ENCODE measurements at places on chromosomes 5 and 9.

DNA sequence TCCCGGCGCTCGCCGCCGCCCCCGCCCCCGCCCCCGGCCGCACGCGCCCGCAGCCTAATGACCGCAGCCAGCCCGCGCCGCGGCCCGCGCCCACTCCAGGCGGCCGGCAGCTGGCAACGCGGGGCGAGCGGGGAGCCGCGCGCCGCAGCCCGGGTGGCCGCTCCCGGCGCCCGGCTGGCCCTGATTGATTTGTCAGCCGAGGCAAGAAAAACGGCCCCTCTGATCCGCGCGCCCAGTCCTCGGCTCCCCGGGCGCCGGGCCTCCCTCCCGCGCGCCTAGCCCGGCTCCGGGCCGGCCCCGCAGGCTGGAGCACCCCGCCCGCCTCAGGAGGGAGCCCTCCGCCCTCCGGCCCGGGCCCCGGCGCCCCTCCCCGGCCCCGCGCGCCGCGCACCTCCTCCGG is 11.9 kb upstream of the LHX2 start:
- DNase-seq: no peak

DNA sequence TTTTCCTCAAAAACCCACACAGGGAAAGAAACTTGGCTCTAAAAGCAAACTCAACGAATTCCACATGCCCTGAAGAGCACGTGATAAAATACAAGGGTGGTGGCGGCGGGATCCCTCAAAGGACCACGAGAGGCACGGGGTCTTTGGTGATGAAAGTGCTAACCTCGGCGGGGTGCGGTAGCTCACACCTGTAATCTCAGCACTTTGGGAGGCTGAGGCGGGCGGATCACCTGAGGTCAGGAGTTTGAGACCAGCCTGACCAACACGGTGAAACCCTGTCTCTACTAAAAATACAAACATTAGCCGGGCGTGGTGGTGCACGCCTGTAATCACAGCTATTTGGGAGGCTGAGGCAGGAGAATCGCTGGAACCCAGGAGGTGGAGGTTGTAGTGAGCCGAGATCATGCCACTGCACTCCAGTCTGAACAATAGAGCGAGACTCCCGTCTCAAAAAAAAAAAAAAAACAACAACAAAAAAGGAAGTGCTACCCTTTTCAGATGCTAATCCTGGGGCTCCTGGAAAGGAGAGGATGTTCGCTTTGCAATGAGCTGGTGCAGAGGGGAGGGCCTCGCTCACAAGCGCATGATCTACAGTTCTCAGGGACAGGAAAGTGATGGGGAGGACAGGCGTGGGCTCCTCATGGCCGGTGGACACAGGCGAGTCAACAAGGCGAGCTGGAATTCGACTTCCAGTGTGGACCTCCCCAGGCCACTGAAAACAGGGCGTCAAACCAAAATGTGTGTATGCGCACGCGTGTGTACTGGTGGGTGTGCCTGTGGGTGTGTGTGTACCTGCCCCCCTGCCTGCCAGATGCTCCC is 54.1 kb downstream of the USP20 start:
- no peak for DNase-seq

DNA sequence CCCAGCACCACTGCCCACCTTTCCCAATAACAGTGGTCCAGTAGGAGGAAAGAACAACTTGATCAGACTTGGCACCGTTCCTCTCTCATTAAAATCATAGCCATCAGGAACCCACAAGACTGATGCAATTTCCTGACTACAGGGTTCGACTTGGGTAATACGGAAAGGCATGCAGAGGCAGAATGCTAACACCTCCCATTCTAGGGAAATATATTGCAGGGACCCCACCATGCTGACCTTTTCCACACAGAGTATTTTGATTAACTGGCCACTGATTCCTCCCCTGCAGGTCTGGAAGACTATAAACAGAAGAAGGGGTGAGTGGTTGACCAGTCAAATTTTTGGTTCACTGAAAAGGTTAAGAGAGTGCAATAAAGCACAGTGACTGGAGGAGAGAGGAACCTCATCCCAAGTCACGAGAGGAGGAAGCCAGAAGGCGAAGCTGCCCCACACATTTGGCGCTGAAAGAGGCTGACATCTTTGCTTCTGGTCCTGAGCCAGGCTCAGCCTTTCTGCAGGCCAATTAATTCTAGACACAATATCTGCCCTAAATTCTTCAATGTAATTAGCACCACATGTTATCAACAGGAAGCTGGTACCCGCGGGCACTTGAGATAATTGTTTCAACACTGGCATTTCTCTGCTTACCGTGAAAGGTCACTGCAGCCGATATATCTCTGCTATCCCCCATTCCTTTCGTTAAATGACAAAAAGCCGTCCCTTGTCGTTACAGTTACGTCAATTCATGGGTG is 64.7 kb upstream of the SPOCK1 start:
- DNase-seq: no peak

- DNase-seq: no peak
These were observed 42.7 kb upstream of the RARS1 start for GRCh38 chr5:168443533-168443932.

GRCh38 chr5:163997965-163998364 is 492.5 kb downstream of the MAT2B start:
- no peak for DNase-seq

DNA sequence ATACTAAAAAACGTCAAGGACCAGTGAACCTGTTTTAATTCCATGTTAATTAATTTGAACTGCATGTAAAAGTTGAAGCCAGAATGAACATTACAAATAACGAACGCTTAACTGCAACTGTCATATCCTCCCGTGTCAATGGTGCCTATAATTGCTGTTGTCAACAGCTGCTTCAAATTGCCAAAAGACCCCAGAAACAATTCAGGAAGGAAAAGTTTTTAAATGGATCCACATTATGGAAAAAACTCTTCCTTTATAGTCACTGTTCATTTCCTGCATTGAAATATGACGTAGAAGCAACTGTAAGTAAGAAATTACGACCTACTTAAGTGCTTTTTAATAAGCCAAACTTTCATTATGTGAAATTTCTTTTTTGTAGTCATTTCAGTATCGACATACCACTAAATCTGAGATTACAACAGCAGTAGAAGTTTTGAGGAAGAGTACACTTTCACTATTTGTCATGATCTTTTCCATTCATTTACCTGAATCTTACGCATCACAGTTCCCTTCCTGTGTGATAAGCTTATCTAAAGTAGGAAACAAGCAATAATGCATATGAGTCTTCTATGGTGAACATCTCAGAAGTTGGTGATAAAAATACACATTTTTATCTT is 37.8 kb downstream of the MEF2C start:
- DNase-seq: no peak

DNA sequence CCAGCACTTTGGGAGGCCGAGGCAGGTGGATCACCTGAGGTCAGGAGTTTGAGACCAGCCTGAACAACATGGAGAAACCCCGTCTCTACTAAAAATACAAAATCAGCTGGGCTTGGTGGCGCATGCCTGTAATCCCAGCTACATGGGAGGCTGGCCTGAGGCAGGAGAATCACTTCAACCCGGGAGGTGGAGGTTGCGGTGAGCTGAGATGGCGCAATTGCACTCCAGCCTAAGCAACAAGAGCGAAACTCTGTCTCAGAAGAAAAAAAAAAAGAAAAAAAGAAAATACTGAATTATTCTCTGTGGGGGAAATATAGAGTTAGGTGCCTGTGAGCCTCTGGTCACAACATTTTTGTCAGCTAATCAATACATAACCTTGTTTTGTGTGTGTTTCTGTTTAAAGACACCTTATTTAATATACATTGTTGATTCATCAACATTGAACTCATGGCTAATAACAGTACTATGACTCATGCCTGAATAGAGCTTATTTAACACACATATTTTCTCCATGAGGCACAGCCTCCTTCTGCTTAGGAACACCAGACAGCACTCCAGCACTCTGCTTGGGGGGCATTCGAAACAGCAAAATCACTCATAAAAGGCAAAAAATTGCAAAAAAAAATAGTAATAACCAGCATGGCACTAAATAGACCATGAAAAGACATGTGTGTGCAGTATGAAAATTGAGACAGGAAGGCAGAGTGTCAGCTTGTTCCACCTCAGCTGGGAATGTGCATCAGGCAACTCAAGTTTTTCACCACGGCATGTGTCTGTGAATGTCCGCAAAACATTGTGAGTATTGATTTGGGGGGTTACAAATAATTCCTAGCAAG is at the start of gene IL31RA:
IL31RA (plus strand) TSS at position 519 of the 836 bp plus-strand sequence; CDS start at position 733, 214 bp downstream.
- DNase-seq: no peak

GRCh38 chr9:99966716-99967115 is 60.3 kb downstream of the STX17 start:
- DNase-seq: no peak

DNA sequence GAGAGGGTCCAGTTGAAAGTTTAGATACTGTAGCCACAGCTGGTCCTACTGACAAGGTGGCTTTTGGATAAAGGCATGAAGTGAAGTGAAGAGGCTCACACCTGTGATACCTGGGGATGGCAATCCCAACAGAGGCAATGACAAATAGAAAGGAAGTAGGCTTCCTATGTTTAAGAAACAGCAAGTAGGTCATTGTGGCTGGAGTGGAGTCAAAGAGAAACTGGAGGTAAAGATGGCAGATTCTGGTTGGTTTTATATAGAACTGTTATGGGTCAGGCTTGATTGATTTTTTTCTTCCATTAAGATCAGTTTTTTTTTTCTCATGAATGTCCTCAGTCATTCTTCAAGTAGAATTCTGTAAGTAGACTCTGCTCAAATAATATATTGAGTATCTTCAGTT is 79.5 kb downstream of the ANXA1 start:
- no peak for DNase-seq

DNA sequence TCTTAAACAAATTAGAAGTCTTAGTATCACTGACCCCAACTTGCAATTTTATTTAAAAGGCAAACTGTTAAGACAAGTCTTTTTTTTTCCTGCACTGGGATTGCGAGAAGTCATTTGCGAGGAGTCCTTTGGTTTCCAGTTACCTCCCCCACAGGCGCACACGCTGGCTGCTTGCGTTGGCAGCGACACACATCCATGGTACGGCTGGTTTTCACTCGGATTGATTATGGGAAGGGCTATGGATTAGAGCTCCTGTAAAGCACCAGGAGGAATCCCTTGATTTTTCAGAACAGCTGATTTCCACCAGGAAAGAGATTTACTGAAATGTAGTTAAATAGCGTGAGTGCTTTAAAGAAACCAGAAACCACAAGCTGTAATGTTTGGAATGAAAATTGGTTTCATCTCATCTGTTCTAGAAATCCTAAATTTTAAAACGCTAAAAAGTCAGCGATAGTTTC is 737 bp downstream of the SLC1A3 start:
- no peak for DNase-seq

DNA sequence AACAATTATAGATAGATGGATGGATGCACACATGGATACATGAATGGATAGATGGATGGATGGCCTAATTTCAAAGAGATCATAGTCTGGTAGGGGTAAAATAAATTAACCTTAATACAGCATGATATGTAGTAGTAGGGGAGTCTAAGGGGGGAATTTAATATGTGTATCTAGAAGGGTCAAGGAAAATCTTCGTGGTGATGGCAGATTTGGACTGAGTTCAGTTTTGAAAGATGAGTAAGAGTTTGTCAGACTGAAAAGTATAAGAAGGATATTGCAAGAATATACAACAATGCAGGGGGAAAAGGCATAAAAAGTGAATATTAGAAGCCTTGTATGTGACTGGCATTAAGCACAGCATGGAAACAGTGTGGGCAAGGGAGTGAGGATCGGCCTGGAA is 98.7 kb downstream of the ZNF462 start:
- no peak for DNase-seq

DNA sequence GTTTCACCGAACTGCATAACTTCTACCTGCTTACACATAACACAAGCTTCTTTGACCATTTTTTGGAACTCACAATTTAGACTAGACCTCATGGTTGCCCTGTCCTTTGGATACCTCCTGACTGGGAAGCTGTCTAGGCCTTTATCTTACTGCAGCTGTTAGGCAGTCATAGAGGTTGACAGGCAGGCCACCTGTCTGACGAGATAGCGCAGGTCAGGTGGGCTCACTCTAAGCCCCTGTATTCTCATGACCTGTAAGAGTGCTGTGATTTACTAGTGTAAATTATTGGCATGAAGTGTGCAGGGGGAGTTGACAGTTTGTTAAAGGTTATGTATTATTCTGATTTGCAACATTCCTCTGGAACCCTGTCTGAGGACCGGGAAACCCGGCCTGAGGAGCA is 29.0 kb downstream of the SLC22A4 start:
- DNase-seq: no peak

All from stimulated activated CD8-positive, alpha-beta memory T cell treated with anti-CD3 and anti-CD28 coated beads, Interleukin-15, amount 100 ng/mL, for 48 hours (primary cell).